ENCODE measurements at places on chromosomes 2 and 18. TPM values are rescaled to one million over a fixed set of nuclear protein-coding genes. Genes with fewer than 3 reads are reported as not detected.

DNA sequence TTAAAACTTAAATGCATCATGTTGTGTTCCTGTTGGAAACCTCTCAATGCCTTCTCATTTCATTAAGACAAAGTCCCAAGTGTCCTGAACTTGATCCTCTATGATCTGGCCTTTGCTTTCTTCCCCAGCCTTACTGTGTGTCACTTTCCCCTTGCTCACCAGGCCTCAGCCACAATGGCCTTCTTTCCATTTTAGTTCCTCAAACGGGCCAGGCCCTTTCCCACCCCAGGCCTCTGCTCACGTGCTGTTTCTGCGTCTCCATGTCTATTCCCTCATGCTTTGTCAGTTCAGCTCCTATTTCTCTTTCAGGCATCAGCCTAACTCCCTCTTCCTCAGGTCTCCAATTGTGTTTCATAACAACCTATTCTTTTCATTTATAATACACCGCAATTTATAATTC lies 19.5 kb downstream of the CXCR4 start:
- no peak for DNase-seq

DNA sequence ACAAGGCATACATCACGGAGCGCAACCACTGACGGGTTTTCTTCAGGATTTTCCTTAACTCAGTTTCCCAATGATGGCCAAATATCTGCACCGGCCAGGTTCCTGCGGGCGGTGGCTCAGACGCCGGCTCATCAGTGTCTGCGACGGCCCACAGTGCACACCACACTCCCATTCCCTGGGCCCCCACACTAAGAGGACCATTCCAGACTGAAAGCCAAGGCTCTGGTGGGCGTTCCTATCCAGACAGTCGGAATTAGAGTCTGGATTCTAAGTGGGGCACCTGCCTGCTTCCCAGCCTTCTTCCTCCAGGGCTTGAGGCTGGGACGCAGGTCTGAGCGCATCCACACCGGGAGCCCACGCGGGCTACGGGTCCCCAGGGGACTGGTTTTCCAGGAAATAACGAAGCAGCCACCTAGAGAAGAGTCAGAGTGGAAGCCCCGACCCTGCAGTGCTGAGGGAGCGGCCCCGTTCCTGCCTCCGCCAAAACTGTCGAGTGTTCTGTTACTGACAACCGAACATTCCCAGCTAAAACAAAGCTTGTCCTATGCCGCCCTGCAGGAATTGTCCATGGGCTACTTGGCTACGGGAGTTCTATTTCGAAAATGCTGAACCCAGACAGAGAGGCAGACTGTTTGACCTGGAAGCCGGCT lies 75.3 kb downstream of the TMEM18 start:
- DNase-seq, result no peak

GRCh38 chr18:78505851-78506461 lies 473.7 kb upstream of the SALL3 start:
- DNase-seq, result no peak

GRCh38 chr18:2402084-2402483 lies 169.2 kb downstream of the METTL4 start:
- no peak for DNase-seq

DNA sequence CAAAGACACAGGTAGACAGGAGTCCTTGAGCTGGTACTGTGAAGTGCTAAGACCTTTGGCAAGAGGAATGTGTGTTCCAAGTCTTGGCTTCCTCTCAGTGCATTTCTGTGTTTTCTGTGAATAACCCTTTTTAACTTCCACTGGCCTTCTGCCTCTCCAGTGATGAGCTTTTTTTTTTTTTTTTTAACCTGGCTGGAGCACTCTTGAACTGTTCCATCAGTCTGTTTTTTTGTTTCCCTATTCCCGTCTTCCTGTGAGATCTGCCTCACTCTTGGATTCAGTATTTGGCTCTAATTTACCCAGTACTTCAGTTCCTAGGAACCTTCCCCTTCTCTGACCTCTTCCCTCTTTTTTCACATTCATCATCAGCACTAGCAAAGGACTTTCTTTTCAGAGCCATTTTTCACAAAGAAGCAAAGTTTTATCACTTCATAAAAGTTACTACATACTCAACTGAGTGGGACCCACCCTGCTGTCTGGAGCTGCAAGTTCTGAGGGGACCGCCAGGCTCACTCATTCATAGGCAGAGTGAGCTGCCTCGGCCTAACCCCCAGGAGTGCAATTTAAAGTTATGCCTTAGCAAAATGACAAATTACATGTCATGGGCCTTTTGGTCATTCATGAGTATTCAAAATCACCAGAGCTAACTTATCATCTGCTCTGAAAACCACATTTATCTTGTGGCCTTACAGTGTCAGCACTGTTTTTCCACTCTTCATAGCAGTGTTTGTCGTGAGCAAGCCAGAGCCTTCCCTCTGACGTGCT lies 126.9 kb upstream of the DAPL1 start:
- peak; percentile 29 for DNase-seq

DNA sequence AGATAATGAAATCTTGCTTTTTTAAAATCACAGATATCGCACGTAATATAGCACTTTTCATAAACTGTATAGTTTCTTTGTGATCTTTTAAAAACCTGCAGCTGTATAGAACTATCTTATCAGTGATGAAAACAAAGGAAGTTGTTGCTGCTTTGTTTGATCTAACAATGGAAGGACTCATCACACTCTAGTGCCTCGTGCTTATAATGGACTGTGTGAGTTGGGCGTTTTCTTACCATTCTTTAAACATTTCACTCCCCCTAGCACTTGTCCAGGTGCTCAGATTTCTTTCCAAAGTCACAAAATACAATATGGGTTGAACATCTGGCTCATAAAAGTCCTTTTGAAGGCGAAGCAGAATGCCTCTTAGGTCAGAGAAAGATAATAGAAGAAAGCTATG lies 94.8 kb upstream of the SPATS2L start:
- no peak for DNase-seq

DNA sequence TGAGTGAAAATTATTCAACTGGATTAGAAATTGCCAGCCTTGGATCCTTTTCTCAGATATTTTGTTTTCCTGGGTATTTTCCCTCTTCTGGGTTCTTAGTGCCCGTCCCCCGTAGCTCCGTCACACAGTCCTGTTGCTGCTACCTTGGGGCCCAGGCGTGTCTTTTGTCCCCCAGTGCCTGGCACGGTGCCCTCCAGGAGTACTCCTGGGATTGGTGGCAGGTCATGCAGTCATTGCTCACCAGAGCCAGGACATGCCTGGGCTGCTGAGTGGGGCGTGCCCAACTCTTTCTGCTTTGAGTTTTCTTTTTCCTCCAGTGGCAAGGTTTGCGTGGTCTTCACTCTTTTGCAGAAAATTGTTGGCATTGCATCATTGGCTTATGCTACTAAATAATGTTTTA lies 275.2 kb downstream of the AGAP1 start:
- DNase-seq, result no peak

DNA sequence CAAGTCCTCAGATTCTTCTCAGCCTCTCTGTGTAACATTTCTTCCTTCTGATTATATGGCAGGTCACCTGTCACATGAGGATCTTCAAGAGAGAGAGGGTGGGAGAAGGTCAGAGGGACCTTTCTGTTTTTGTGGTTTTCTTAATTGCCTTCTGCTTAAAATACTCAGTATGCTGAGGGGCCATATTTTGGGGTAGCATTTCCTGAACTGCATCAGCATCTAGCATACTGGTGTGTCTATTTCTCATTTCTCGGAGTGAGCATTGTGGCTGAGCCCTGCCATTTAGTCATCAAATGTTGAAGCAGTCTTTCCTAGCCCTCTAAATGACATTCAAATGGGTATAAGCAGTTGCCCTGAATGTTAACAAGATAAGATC lies 162.7 kb downstream of the MYO3B start:
- DNase-seq, result no peak

GRCh38 chr2:54503828-54504227 lies 47.7 kb downstream of the SPTBN1 start:
- no peak for DNase-seq

DNA sequence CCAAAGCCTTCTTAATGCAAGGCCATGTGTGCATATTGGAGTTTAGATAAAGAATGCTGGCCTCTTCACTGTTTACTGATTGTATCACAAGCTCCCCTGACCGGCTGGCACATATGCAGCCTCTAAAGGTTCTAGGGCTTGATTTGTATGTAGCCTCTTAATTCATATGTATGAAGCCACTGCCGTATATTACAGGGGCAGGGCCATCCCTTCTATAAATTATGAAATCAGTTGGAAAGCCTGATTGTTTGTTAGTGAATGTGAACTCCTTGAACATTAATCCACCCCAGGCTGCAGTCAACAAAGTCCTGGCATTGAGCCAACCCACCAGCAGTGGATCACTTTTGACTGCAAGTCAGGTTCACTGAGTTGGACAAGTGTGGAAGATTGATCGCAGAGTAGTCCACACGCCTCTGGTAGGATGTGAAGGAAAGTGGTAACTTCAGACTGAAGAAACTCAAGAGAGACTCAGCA lies 61.6 kb upstream of the PARD3B start:
- DNase-seq, result no peak

DNA sequence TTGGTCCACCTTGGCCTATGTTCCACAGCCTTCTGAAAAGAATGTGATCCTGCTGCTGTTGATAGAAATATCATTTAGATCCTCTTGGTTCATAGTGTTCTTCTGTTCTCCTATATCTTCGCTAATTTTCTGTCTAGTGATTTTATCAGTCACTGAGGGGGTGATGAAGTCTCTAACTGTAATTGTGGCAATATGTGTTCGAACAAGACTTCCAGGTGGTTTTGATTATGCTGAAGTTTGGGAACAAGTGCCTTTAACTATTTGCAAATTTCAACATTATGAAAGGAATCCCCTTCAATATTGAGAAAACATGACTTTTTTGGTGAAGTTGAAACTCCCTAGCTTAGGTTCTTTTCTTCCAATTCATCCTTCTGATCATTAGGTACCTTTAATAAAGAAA lies 140.4 kb downstream of the MTX2 start:
- DNase-seq, result no peak

DNA sequence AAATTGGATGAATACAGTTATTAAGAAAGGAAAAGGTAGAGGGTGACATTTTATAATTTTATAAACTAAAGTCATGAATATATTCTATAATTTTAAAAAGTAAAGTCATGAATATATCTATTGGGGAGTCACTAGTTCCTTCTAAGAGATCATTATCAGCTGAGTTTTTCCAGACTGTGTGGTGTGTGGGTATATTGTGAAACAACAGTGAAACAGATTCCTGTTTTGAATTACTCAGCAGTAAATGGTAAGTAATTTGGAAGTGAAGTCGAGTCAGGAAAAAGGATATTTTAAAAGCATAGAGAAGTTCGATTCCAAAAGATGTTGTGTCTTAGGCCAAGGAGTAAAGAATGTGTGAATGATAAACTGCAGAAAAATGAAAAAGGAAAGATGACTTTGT lies 1018.2 kb upstream of the NXPH2 start:
- no peak for DNase-seq

DNA sequence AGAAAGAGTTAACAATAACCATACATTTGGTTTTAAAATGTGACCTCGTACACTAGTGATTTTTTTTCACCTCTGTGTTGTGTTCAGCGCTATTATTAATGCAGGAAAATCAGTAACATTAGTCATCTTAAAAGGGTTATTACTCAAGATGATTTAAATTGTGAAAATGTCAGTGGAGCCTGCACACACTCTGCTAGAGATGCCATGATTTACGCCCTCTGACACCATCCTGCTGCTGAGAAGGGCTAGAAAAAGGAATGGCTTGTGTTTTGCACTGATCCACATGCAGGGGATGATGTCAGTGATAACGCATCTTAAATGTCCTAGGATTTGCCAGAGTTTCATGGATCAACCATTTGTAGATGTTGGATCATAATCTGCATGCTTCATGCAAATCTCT lies 121.3 kb upstream of the BOD1L2 start:
- DNase-seq, result no peak

- DNase-seq, result no peak
Measured at GRCh38 chr2:235745597-235745996, 251.8 kb downstream of the AGAP1 start.

GRCh38 chr2:86480105-86480504 lies 38.9 kb downstream of the KDM3A start:
- no peak for DNase-seq

DNA sequence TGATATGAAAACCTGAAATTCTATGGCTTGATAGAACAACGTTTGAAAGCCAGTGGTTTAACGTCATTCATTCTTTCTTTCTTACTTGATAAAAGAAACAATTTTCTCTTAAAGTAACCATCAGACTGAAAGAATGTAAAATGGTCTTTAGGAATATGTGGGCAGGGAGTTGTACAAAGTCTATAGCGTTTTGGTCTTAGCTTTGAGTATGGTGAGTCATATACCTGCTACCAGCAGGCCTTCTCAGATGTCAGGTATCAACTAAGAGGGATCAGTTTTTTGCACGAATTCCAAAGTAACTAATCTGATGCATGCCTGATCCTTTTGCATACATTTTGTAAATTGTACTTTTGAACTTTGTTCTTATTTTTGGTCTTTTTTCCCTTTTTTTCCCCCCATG lies 101.5 kb upstream of the DSEL start:
- no peak for DNase-seq

- DNase-seq, result no peak
Measured at GRCh38 chr2:197800091-197800490, 4.3 kb upstream of the PLCL1 start.

- no peak for DNase-seq
Measured at GRCh38 chr2:51813247-51813646, 781.3 kb upstream of the NRXN1 start.

DNA sequence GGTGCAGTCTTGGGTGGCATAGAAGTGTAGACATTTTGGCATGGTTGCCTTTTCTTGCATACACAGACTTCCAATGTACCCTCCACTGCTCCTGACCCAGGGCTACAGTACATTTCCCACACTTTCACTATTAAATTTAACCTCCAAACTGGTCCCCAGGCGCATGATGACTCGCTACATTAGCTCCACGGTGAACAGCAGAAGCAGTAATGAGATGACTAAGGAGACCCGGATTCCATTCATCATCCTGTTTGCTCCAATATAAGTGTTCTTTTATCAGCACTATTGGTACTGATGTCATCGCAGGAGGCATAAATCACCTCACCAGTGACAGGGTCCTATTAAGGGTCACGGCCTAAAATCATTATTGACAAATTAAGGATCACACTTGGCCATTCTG lies 316.5 kb downstream of the EN1 start:
- no peak for DNase-seq

DNA sequence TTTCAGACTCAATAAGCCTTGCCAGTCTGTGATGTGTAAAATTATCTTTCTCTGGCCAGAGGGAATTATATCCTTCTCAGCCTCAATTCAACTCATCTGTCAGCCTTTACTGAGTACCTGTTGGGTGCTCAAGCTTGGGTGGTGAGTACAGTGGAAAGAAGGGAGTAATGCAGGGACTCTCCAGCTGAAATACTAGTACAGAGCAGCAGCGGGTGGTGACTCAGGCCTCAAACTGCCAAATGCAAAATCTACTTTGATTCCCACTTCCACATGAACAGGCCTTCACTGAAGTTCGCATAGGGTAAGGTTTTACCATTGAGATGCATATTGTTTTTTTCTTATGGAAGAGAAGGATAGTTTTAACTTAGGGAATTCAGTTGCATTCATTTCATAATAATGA lies 326.8 kb downstream of the LRRTM1 start:
- DNase-seq, result no peak

GRCh38 chr2:60296219-60296955 lies 257.1 kb downstream of the BCL11A start:
- no peak for DNase-seq

PRSS56 gene
- not detected for polyA plus RNA-seq

ACTR3 gene
- 180 TPM for polyA plus RNA-seq

RHOB gene
- polyA plus RNA-seq, result 70.6 TPM

MEP1B gene
- not detected for polyA plus RNA-seq

RFTN2 gene
- polyA plus RNA-seq, result 24.8 TPM
